ENCODE measurements at places on chromosomes 7 and 10.

DNA sequence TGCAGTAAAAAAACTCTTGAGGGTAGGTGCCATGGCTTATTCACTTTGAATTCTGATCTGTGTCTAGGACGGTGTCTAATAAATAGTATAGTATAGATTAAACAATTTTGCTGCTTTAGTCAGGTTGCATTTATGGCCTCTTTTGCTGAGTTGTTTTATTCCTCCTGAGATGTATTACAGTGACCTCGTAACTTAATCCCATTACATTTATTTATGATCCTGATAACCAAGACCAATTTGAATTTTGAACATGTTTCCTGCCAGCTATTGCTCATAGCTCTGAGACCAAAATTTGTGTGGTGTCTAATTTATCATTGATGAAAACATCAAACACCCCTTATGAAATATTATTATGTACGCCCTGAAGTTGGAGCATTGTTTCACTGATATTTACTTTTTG is 381.9 kb upstream of the SEMA3C start:
- no peak for DNase-seq

DNA sequence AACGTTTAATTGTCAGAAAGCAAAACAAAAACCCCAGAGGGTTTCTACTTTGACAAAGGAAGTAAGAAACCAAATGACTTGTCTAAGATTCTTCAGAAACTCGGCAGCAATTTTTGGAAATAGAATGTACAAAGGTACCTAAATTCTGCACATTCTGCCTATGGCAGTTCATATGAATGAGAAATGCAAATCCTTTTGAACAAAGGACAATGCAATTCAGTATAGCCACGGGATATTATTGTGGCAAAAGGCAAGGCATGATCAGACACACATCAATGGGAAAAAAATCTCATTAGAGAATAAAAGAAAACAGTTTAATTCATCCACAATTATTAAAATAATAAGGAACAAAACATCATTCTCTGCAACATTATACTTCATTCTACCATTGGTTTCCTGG is 93.4 kb downstream of the SEMA3C start:
- DNase-seq: no peak

DNA sequence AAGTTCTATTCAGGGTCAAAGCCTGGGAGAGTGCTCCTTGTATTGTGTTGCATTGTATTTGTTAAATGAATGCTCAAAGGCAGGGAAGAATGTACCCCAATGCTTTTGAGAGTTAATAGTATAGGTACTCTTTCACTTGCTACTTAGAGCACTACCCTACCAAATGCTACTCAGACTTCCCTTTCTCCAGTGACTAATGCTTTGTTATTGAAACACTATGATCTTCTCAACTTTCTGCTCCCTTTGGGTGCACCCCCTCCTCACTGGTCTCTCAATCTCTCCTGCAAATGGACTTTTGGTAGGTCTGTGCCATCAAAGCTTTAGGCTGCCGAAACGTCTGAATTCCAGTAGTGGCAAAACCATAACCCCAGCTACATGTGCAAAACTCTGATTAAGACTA is 177.7 kb upstream of the AHR start:
- no peak for DNase-seq

DNA sequence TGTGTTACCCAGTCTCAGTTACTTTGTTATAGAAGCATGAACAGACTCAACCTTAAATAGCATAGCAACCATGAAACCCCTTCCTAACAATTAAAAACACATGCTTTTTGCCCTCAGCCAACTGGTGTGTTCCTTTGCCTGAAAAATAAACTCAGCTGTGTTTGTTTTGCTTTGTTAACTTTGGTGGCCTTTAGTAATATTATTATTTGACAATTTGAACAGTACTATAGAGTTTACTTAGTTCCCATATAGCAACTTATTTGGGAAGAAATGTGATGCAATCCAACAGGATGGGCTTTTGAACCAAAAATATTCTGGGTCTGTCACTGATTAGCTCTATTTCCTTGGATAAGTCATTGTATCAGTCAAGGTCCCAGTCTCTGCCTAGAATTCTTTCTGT is 22.5 kb upstream of the MKLN1 start:
- DNase-seq: no peak

- no peak for DNase-seq
Measured at GRCh38 chr10:31769564-31769963, 159.1 kb downstream of the ARHGAP12 start.
